ENCODE measurements at places on chromosomes 5 and 9.

GRCh38 chr5:139196296-139196956 lies 1.7 kb downstream of the SIL1 start:
- DNase-seq: no peak

- no peak for DNase-seq
These were observed 185.0 kb downstream of the CNTLN start for GRCh38 chr9:17319864-17320263.

DNA sequence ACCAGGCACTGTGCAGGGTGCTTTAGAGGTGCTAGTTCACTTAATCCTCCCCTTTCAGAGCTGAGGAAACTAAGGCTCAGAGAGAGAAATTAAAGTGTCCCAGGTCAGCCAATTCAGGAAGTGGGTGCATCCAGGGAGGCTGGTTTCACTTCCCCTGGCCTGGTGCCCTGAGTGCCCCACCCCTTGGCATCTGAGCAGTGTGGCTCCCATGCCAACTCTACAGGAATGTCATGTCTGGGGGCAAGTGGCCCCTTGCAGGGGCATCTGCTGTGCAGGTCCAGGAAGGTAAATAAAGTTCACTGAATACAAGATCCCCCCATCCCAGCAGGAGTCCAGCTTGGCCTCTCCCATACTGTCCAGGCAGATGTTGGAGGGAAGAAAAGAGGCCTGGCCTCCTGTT lies 4.4 kb upstream of the N4BP3 start:
- no peak for DNase-seq

- no peak for DNase-seq
These were observed 301.3 kb upstream of the ADCY2 start for GRCh38 chr5:7094626-7095025.

DNA sequence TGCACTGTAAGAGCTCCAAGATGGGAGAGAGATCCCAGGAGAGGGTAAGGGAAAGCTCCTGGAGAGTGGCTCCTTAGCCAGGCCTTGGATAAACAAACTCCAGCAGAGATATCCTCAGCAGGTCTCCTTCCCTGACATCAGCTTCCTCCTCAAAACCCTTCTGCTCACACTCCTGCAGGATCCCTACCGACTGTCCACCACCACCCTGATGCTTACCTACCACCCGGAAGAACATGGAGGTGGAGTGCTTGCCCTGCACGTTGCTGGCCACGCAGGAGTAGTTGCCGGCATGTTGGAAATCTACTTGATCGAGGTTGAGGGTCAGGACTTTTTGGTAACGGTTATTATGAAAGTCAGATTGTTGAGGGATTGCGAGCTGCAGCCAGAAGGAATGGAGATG lies 9.3 kb downstream of the CSF1R start:
- no peak for DNase-seq

DNA sequence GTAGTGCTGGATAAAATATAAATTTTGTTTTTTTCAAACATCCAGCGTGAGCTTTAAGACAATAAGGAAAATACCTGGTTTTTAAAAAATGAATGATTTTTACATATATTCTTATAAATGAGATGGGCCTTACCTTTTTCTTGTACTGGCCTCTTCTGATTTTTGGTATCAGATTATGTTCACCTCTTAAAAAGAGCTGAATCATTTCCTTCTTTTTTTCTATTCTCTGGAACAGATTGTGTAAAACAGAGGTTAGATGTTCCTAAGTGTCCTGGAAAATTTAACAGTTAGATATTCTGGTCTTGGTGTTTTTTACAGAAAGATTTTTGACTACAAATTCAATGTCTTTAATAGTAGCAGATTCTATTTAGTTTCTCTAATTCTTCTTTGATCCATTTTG lies 74.6 kb downstream of the NDUFAF2 start:
- DNase-seq: no peak
